ENCODE measurements at places on chromosomes 5 and 9.
A peak's percentile ranks its signal among the peaks of the same experiment; 100 is the strongest.

GRCh38 chr5:131019601-131020315, 145.3 kb downstream of the HINT1 start:
- DNase-seq = no peak

GRCh38 chr9:123419091-123419490, 63.1 kb downstream of the CRB2 start:
- no peak for DNase-seq

DNA sequence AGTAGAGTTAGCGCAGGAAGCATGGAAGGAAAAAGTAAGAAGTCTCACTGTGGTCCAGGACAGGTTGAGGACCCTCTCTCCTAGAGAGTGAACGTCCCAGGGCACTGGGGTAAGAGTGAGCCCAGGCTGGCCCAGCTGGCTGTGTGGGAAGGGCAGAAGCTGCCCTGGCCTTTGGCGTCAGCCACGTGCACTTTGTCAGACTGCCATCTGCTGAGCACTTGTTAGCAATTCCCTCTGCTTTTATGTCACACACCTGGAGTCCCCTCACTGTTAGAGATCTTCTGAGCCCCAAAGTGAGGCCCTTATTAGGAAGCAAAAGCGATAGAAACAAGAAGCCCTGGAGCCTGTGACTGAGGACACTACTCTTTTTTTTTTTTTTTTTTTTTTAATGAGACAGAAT, 79.1 kb downstream of the UGCG start:
- peak; percentile 23 for DNase-seq

DNA sequence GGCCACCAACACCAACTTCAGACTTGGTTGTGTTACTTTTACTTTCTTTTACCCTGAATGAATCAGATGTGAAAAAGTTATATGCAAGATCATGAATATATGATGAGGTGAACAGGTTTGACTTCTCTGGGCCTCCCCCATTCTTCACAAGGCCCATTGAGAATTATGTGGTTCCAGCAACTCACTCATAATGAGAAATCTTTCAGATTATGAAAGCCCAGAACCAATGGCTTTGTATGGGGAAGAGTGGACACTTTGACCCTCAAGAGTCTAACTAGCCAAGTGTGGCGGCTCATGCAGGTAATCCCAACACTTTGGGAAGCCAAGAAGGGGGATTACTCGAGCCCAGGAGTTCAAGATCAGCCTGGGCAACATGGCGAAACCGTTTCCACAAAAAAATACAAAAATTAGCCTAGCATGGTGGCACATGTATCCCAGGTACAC, 16.1 kb upstream of the LNPEP start:
- DNase-seq = no peak

GRCh38 chr9:107717529-107718314, 228.2 kb upstream of the KLF4 start:
- DNase-seq = no peak

GRCh38 chr5:143431789-143432188, 28.3 kb upstream of the NR3C1 start:
- no peak for DNase-seq

- peak; percentile 15 for DNase-seq
Observed at GRCh38 chr9:111828193-111828592, 33.5 kb upstream of the SHOC1 start.

DNA sequence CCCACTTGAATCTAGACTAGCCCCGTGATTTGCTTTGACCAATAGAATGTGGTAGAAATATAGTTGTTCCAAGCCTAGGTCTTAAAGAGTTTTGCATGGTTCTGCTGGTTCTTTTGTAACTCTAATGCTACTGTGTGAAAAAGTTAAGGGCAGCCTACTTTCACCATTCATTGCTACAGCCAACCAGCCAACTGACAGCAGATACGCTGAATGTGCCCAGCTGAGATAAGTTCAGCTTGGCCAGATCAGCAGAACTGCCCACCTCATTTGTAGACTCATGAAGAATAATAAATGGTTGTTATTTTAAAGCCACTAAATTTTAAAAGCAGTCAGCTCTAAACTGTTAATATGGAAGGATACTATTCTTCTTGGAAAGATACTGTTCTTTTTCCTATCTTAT, 23.9 kb downstream of the NR3C1 start:
- DNase-seq = no peak

GRCh38 chr5:58477760-58478376, 13.4 kb upstream of the GAPT start:
- DNase-seq = no peak

DNA sequence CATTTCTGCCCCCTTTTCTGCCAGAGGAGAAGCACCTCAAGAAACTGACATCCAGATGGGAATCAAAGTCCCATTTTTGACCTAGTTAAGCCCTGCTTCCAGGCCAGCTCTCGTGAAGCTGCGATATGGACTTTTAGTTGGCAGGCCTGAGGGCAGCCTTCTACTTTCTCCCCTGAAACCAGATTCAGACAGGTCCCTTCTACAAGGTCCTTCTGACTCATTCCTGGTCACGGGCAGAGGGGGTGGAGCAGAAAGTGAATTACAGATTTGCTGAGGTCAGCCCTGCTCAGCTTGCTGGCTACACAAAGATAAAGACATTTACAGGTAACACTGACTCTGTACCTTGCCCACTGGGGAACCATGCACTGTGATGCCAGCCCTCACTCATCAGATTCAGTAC, 52.8 kb upstream of the TUT7 start:
- no peak for DNase-seq

DNA sequence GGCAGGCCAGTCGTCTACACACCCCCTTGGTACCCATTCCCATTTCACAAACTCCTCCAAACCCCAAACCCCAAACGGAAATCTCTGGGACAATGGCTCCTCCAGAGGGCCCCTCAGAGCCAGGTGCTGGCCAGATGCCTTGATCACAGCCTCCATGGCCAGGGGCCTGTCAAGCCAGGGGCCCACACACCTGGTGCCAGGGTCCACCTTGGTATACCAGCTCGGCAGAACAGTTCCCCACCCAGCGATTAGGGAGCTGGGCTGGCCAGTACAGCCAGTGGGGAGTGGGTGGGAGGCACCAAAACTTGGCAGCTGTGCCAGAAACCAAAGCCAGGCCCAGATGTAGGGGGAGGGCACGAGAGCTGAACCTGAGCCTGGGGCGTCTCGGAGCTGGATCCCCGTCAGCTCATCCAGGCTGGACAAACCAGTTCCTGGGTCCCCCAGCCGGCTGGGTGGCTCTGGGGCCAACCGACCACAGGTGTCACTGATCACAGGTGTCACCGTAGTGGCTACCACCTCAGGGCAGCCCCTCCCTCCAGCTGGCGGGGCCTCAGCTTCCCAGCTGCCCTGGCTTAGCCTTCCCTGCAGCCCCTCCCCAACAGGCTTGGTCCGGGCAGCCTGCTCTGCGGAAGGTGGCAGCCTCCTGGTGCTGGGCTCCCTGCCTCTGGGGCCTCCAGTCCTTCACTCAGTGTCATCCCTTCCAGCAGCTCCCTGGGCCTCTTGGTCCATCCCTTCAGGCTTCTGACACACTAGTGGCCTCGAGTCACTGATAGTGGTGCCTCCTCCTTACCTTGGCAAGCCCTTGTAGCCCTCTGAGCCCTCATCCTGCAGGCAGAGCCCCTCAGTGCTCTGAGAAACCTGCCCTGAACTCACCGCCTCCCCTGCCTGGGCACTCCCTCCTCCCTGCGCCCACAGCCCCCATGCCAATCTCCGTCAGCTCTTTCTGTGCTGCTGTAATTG, 6.6 kb upstream of the RMND5B start:
- DNase-seq = no peak

DNA sequence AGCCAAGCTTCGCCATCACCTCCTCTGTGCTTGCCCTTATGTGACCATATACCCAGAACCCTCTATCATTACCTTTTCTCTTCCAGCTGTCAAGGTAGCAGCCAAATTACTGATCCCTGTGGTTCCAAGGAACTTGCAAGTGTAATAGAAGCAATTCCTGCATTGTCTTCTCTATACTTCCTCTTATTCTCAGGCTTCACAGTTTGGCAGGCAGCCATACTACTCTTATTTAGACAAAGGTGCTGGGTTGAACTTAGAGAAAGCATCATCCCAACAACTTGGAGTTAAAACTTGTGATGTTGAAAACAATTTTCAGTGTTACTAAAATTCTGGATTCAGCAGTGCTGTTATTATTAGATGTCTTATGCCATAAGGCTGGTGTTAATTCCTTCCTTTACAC, 93.2 kb downstream of the NLN start:
- no peak for DNase-seq

- DNase-seq = no peak
Observed at GRCh38 chr9:86721843-86722705, 225.2 kb downstream of the GAS1 start.

DNA sequence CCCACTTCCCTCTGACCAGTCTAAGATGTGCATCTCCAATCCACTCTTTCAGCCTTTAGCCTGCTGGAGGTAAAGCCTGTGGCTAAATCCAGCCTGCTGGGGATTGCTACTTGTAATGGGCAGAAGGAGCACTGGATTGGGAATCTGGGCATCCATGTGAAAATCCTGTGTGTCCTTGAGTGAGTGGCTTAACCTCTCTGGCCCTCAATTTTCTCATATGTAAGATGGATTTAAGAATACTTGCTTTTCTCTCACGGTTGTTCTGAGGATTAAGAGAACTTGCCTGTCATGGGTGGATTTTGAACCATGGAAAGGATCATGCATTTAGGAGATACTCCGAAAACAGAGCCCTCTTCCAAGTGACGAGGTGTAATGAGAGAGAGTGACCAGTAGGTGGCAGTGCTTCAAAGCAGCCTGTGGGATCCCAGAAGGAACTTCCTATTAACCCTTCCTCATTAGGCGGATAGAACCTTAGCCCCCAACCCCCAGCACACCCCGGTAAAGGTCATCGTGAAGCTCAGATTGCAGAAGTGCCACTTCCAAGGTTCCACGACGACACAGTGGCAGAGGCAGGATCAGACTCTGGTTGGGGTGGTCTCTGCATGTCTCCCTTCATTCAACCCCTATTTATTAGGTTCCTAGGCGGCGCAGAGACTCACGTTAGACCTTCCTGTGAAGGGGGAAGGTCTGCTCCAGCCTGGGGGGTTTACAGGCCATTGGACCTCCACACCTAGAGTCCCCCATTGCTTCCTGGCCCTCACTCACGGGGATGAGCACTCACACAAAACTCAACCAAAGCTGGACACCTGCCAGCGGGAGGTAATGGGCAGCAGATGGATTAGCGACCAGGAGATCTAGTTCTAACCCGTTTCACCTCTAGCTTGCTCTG, 68.7 kb upstream of the ZNF618 start:
- DNase-seq = peak; percentile 50

GRCh38 chr5:83029912-83030311, 47.3 kb downstream of the TMEM167A start:
- DNase-seq = no peak

DNA sequence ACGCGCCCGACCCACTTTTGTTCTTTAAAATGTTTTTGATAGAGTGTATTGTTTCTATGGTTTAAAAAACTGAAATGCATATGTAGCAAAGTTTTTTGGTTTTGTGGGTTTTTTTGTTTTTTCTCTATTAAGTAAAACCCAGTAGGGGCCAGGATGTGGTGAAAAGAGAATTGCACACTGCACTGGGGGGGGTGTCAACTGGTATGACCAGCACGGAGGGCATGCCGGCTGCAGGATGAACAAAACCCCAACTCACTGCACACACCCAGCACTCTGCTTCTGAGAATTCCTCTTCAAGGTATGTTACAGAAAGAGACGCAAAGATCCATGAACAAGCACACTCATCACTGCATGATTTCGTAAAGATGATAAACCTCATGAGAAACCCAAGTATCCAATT, 75.0 kb downstream of the STK10 start:
- DNase-seq = peak; percentile 13

GRCh38 chr5:161934486-161934885, 86.6 kb downstream of the GABRA1 start:
- DNase-seq = no peak

- DNase-seq = peak; percentile 73
Observed at GRCh38 chr9:3299872-3300271, 225.9 kb downstream of the RFX3 start.

GRCh38 chr5:137442660-137443059, 56.5 kb downstream of the SPOCK1 start:
- DNase-seq = no peak

- DNase-seq = no peak
Observed at GRCh38 chr5:164578911-164579310, 1073.5 kb downstream of the MAT2B start.

DNA sequence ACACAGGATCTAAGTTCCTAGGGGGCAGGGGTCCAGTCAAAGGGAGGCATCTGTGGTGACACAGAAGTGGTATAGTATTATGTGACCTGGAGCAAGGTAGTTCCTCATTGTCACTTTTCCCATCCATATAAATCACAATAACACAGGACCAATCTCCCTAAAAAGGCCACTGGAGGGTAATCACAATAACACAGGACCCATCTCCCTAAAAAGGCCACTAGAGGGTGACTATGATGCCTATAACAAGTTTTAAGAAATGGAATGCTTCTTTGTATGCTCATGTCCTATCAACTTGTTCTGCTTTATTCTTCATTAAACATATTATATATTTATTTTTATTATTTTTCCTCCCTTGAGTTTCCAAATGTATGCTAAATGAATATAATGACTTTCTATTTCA, 254.6 kb downstream of the ASTN2 start:
- no peak for DNase-seq

DNA sequence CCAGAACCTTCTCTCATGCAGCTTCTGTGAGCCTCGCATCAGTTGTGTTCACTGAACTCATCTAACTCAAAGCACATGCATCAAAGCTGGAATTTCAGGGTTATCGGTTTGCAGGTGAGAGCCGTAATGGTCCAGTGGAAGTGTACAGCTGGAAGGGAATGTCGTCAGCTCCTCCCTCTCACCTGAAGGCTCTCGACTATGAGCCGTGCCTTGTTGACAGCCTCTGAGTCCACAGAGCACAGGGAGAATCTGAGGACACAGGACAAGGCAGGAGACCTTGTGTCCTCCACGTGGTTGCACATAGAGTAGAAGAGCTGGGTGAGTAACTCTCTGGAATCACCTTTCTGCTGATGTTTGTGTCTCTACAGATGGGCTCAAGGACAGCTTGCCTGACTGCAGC, 38.8 kb downstream of the PROP1 start:
- DNase-seq = no peak

DNA sequence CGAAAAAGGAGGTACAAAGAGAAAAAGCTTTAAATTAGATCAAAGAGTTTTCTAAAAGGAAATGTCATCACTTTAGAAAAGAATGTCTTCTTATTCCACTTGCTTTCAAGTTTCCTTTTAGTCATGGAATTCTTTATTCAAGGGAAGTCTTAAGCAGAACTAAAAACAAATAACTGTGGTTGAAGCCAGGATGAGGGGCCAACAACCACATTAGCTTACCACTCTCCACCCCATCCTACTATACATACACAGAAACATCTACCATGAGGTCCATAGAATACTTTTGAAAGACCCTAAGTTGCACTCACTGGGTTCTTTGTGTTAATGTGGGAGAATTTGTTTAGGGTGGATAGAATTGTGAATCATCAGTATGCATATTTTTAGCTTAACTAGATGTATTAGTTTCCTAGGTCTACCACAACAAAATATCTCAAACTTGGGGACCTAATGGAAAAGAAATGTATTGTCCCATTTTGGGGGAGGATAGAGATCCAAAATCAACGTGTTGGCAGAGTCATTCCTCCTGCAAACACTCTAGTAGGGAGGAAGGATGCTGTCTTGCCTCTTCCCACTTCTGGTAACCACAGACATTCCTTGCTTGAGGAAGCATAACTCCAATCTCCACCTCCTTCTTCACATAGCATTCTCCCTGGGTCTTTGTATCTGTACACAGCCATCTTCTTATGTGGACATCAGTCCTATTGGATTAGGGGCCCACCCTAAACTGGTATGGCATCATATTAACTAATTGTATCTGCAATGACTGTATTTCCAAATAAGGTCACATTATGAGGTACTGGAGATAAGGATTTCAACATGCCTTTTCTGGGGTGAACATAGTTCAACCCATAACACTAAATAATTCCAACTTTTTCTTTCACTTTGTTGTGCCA, 239.4 kb downstream of the LURAP1L start:
- DNase-seq = no peak

- no peak for DNase-seq
Observed at GRCh38 chr9:7369384-7369821, 430.2 kb downstream of the DMAC1 start.
